ENCODE measurements at places on chromosomes 6 and 20.

- peak; percentile 16 for DNase-seq
Observed at GRCh38 chr20:19828232-19828631, 70.2 kb downstream of the RIN2 start.

DNA sequence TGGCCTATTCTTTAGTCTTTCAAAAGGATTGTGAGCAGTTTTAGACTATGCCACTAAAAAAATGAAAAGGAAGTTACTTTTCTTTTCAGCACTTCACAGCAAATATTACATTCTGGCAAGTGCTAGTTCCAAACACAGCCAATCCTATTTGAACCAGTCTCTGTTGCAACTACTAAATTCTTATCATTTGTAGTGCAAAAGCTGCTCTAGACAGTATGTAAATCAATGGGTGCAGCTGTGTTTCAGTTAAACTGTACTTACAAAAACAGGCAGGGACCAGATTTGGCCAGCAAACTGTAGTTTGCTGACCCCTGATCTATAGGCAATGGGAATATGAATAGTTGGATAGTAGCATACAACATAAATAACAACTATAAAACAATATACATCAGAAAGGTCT is 68.1 kb upstream of the TULP1 start:
- no peak for DNase-seq

DNA sequence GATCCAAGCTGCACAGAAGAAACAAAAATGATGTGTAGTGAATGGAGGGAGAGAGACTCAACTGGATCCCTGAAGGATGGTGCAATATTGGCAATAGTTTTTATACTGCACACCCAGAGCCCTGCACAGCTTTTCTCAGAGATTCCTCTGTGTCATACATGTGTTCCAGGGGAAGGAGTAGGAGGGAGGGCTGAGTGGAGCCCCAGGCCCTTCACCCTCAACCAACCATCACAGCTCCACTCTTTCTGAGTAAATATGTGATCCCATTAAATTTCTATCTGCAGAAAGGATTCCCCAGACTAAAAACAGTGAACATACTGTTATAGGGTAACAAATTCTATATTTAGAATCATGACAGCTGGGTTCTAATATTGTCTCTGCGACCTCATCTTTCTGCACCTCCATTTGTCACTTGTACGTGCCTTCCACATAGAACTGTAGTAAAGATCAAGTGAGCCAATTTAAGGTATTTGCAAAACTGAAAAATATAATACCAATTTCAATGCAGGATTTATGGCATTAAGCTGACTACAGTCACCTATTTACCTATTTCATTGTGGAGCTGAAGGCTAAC is 421.4 kb upstream of the NRSN1 start:
- DNase-seq = no peak

GRCh38 chr6:52548353-52548713 is 28.5 kb downstream of the TRAM2 start:
- DNase-seq = no peak

DNA sequence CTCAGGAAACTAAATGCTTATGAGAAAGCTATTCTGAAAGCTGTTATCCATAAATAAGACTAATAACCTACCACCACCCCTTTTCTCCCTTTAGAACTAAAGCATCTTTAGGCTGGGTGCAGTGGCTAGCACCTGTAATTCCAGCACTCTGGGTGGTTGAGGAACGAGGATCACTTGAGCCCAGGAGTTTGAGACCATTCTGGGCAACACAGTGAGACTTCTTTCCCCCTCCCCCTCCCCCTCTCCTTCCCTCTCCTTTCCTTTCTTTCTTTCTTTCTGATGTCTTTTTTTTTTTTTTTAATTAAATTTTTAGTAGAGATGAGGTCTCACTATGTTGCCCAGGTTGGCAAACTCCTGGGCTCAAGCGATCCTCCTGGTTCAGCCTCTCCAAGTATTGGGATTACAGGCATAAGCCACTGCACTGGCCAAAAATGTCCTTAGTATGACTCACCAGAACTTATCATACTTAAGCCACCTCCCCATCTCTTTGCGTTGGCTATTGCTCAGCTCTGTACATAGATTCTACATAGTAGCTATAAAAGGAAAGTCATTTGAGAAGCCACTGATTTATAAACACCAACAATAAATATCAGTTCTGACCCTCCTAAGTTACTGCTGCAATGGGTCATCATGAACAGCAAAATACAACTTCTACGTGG is 54.8 kb upstream of the SPDEF start:
- DNase-seq = no peak

- DNase-seq = no peak
Observed at GRCh38 chr20:17612287-17612991, 42.6 kb downstream of the DSTN start.

GRCh38 chr20:52402514-52402913 is 210.9 kb upstream of the ZFP64 start:
- no peak for DNase-seq

- DNase-seq = peak; percentile 21
Observed at GRCh38 chr6:2542858-2543218, 207.9 kb downstream of the MYLK4 start.

DNA sequence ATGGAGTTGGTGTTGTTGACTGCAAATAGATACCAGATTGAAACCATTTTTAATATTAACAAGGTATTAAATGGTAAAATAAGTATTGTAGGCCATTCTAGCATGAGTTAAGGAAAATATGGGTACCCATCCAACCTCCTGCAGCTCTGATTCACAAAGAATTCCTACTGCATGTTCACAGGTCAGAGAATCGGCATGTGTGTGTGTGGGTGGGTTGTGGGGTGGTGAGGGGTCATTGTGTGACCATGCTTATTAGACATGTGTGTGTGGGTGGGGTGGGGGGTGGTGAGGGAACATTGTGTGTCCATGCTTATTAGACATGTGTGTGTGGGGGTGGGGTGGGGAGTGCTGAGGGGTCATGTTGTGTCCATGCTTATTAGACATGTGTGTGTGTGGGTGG is 3.2 kb downstream of the IYD start:
- no peak for DNase-seq

- no peak for DNase-seq
Observed at GRCh38 chr20:12610871-12611270, 397.9 kb upstream of the SPTLC3 start.

- no peak for DNase-seq
Observed at GRCh38 chr6:123803504-123804013, at the start of gene NKAIN2. Gene NKAIN2, plus strand, starts transcription at chr6:123803865.

- DNase-seq = peak; percentile 61
Observed at GRCh38 chr6:37050045-37050853, 44.8 kb downstream of the FGD2 start.

- DNase-seq = no peak
Observed at GRCh38 chr6:6479785-6480184, 108.7 kb upstream of the LY86 start.

DNA sequence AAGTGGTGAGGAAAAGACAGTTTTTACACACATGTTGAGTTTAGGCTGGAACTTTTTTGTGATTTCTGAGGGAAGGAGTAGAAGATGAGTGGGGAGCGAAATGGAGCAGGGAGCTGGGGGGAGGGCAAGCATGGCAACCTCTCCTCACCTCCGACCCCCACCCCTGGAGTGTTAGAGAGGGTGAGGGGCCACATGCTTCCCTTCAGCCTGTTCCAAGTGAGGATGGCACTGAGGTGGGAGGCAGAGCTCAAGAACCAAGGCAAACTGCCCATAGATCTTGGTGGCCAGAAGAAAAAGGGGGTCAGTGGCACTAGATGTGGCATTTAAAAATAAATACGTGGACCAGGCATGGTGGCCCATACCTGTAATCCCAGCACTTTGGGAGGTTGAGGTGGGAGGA is 4.8 kb downstream of the TTBK1 start:
- no peak for DNase-seq

DNA sequence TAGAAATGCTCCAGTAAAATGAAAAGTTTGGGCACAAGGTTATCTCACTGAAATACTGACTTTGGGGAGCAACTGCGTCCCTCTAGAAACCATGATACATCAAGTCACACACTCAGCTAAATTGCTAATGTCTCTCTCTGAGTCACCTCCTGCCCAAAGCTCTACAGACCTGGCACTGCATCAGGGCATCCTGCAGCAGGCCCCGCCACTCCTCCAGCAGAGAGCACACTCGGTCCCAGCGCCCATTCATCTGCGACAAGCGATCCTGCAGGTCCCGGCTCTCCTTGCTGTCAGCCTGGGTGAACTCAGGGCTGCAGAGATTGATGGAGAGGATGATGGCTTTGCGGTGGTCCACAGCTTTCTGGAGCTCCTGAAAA is 329.0 kb downstream of the ESR1 start:
- no peak for DNase-seq

- DNase-seq = no peak
Observed at GRCh38 chr6:150079604-150080003, 10.7 kb upstream of the ULBP3 start.

DNA sequence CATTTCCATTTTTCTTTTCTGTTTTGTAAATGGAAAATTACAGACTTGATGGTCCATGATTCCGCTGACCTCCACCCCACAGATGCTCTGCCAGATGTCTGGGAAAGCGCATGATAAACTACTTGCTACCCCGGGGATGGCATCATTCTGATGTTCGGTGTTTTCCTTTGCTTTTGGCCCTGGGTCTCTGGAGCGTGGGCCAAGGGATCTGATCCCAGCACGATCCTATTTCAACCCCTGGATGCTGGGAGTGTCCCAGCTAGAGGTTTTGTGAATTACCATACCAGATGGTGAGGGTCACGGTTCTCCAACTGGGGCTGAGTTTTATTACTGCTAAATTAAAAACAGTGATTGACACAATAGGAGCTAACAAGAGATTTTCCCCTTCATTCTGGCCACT is 25.2 kb upstream of the MYLIP start:
- no peak for DNase-seq

GRCh38 chr20:55255016-55255415 is 750.3 kb downstream of the CBLN4 start:
- DNase-seq = no peak

- DNase-seq = no peak
Observed at GRCh38 chr20:48875914-48876240, 45.6 kb upstream of the ARFGEF2 start.

DNA sequence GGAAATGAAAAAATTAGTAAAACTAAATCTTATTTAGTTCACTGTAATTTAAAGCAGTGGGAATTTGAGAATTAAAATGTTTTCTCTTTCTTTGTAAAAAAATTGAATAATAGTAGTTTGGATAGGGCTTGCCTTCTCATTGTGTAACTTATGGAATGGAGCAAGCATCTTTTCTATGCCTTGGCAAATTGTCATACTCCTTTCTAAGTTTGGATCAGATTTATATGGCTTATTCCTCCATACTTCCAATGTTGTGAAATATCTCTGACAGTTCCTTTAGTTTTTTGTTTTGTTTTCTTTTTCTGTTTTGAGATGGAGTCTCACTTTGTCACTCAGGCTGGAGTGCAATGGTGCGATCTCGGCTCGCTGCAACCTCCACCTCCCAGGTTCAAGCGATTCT is 176.4 kb downstream of the SAMD5 start:
- DNase-seq = no peak

Data from stimulated activated CD4-positive, alpha-beta T cell treated with anti-CD3 and anti-CD28 coated beads, Interleukin-15, amount 100 ng/mL, for 48 hours (primary cell).